ENCODE measurements at places on chromosomes 1 and 21.

- no peak for DNase-seq
Observed at GRCh38 chr1:183226963-183227362, 40.9 kb downstream of the LAMC2 start.

- no peak for DNase-seq
Observed at GRCh38 chr1:201309416-201309815, 26.1 kb downstream of the PKP1 start.

GRCh38 chr1:157937744-157938143 is 55.7 kb upstream of the KIRREL1 start:
- DNase-seq, result no peak

DNA sequence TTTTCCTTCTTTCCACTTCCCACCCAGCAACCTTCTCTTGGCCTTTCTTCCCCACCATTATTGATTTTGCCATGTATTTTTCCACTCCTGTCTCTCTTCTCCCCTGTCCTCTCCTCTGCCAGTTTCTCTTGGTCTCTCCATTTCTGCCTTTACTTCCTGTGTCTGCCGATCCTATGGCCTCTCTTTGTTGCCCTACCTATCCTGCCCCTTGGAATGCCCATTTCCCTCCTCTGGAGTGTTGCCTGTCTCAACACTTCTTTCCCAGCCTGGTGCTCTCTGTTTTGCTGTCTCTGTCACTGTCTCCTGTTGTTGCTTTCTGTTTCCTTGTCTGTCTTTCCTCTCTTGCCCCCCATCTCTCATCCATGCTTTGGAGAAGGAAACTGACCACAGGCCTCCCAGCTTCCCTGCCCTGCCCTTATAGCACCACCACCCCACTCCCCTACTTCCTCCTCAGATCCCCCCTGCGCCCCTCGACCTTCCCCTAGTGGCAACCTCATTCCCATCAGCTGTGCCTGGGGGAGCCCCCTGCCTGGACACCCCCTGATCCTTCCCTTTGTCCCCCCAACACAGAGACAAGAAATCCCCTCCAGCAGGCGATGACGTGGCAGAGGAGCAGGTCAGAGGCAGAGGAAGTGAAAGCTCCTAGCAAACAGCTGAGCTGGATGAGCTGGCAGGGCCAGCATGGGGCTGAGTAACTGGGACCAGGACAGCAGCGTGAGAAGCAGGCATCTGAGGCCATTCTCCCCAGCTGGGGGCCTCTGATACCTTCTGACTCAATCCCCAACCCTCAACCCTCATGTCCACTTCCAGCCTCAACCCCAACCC is 6.6 kb upstream of the ETV3L start:
- peak; percentile 77 for DNase-seq

DNA sequence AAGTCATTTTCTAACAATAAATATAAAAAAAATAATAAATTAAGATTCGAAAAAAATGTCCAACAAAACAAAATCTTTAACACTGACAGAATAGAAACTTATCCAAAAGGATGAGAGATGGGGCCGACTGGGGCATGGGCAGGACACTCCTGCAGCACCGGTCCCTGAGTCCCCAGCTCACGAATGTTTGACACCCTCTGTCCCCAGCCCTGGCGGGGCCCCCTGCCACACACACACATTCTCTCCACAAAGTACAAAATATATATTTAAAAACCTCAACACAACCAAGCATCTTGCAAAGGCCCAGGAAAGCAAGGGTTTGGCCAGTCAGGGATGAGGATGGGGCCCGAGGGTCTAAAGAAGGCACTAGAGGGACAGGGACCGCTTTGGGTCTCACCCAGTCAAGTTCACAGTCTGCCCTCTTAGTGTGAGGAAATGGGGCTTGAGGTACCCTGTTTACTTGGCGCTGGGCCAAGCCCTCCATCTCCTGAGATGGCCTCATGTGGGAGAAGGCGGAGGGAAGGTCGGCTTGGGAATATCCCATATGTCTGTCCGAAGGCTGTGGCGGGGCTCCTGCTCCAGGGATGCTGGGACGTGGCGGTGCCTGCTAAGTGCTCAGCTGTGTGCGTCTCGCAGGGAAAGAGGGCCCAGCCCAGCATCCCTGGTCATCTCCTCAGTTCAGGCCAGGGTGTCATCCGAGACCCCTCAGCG is 31.3 kb downstream of the EPHA2 start:
- DNase-seq, result no peak

DNA sequence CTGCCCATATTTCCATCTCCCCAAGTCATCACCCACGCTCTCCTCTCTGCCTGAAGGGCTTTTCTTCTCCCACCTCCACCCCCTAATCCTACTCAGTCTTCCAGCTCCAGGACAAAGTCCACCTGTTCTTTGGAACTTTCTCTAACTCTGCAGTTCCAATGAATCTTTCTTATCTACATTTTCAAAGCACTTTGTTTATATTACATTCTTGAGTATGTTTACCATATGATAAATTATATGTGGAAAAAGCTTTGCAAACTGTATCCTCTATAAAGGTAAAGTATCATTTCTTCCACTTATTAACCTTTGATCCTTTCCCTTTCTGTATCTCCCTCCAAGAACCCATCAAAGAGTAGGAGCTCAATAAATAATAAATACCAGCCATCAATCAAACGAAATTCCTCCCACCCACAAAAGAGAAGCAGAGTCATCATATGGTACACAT is 39.7 kb downstream of the TTC13 start:
- no peak for DNase-seq
